ENCODE measurements at places on chromosomes 7 and 10.

DNA sequence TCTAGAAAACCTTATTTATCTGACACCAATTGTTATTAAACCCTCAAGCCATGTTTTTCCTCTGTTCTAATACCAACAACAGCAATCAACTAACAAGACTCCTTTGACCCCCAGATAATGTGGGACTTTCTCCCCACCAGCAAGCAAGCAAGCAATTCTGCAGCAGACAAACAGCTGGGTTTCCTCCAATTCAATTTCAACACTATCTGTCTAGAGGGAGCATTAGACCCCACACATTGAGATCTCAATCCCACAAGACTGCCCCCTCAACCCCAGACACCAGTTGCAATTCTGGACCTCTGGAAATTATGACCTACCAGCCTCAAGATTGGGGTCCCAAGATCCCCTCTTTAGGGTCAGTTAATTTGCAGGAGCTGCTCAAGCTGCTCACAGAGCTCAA is 89.4 kb upstream of the TMEM26 start:
- DNase-seq = no peak

DNA sequence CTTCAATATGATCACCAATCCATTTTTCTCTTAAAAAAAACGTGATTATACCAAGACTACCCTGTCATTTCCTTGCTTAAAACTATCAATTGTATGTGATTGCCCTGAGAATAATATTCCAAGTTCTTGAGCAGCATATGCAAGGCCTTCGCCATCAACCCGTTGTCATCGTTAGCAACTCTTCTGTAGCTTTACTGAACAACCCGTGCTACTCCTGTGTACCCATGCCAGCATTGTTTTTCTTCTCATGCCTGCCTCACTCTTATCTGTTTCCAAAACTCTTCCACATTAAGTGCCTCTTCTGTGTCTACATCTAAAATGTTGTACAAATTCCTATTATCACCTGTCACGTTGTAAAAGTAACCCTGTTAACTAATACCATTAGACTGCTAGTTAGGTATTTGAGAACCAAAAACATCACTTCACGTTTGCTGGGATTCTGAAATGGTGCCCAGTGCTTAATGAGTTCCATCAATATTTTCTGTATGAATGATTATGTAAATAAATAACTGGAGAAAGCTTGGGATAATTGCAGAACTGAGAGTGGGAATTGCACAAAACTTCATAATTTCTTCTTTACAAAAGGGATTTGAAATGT is 10.5 kb downstream of the CAV2 start:
- DNase-seq = no peak

- DNase-seq = no peak
Observed at GRCh38 chr10:69645296-69646184, 15.5 kb downstream of the FAM241B start.

DNA sequence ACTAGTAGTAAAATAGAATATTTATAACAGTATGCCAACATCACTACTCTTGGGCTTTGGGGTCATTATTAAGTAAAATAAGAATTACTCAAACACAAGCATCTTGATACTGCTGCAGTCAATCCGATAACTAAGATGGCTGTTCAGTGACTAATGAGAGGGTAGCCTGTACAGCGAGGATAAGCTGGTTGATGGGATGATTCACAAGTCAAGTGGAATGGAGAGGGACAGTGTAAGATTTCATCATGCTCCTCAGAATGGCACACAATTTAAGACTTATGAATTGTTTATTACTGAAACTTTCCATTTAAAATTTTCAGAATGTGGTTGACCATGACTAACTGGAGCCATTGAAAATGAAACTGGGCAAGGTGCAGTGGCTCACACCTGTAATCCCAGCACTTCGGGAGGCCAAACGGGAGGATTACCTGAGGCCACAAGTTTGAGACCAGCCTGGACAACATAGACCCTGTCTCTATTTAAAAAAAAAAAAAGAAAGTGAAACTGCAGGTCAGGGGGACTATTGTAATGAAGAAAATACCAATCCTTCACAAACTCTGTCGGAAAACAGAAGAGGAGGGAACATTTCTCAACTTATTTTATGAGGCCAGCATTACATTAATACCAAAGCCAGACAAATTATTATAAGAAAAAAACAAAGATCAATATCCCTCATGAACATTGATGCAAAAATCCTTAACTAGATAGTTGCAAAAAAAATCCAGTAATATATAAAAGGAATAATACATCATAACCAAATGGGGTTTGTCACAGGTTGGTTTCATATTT is 11.2 kb downstream of the AVL9 start:
- no peak for DNase-seq

DNA sequence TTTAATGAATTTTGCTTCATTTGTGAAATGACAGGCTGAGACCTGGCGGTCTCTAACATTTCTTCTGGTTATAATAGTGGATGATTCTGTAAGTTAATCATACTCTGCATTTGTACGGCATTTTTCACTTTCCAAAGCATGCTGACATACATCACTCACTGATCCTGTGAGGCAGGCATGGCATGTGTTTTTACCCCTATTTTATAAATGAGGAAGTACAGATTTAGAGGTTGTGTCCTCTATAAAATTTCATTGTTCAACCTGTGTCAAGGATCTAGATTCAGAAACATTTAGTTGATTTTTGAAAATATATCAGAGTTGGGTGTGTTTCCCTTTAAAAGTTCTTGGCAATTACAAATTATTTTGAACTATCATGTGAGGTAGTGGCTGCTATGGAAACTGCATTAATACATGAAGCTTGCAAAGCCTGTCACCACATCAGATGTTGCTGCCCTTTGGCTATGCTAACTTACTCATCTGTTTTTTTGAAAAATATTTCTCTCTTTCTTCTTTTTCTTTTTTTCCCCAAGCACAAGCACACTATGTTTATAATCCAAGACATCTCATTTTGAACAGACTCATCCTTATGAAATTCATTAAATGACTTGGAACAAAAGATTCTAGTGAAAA is 172.7 kb downstream of the GNAI1 start:
- DNase-seq = no peak

DNA sequence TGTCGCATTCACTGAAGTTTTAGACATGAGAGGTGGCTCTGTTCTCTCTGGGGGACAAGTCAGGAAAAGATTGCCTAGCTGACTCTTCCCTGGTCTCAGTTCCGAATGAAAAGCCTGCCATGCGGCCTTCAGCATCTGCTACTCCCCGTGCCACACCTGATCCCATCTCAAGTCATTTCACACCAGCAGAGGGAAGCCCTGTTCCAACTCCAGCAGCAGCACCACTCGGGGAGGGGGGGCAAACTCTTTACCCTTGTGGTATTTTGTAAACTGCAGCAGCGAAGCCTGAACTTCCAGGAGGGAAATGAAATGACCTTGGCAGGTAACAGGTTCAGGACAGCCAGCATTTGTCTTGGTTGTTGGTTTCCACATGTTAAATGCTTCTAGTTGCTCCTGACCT is 13.8 kb downstream of the LRRC4 start:
- DNase-seq = no peak

DNA sequence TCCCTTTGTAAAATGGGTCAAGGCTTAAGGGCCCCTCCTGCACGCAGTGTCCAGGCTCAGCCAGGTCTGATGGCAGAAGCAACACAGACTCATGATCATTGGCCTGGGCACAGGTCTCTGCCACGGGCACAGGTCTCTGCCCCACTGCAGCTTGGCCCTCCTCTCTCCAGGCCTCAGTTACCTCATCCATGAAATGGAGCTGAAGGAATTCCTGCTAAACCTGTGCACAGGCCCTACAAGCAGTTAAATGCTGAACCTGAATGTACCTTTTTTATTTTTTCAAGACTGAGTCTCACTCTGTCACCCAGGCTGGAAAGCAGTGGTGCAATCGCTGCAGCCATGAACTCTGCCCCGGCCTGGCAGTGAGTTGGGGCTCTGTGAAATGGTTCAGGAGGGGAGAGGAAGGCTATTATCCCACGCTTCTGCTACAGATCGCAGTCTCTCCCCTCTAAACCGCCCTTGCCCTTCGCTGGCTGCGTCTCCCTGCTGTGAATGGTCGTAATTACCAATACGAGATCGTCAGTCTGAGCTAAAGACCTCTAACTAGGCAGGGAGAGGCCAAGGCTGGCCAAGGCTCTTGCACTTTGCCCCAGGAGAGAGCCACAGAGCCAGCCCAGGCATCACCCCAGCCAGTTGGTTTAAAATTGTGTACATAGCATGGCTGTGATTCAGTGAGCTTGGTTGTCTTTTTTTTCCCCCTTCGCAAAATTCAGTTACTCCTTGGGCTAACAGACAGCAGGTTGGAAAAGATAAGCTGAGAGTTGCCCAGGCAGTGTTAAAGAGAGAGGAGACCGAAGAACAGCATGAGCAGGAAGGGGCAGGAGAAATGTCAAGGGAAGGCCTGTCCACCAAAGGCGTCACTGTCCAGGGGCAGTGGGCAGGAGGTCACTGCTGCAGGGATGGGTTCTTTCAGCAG is 93.0 kb upstream of the KCTD7 start:
- DNase-seq = no peak

GRCh38 chr7:30315589-30315988 is 31.2 kb downstream of the ZNRF2 start:
- DNase-seq = no peak

DNA sequence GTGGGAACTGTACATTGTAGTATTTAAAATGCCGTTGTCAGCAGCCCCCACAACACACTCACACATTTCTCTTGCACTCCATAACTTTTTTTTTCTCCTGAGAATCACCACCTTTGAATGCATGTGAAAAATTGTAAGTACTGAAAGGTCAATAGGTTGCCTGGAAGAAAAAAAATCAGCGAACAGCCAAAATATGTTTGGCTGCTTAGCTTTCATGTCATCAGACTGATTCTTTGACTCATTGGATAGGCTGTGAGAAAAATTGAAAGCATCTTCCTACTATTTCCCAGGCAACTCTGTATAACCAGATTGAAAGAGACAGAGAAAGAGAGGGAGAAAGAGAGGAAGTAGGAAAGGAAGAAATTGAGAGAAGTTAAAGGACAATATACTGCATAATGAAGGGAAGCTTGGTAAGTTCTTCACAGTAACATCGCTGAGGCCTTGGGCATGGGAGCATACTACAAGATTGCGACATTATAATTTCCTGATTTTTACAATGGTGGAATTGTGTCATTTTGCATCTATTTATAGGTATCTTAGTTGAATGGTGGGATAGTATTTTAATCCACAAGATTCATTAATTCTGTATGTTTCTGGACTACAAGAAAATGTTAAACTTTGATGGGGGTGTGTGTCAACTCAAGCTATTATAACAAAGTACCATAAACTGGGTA is 249.3 kb upstream of the KCND2 start:
- no peak for DNase-seq

GRCh38 chr7:141074162-141074991 is 513 bp downstream of the TMEM178B start:
- no peak for DNase-seq

DNA sequence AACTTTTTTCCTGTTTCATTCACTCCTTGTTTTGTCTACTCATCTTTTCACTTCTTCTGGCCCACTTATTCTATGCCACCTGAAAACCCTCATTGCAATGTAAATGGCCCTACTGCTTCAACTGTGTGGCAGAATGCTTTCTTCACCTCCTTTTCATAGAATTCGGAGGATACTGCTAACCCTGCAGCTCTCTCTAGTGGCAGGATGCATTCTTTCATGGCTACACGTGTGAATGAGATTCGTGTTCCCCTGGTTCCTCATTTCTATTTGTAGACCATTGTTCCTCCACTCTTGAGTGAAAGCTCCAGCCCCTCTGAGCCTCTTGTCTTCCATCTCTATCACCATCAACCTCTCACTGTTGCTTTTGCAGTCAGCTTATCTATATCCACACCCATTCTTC is 20.9 kb upstream of the CYP26C1 start:
- no peak for DNase-seq

- DNase-seq = no peak
Observed at GRCh38 chr7:30503274-30504212, 1.1 kb downstream of the GGCT start.

DNA sequence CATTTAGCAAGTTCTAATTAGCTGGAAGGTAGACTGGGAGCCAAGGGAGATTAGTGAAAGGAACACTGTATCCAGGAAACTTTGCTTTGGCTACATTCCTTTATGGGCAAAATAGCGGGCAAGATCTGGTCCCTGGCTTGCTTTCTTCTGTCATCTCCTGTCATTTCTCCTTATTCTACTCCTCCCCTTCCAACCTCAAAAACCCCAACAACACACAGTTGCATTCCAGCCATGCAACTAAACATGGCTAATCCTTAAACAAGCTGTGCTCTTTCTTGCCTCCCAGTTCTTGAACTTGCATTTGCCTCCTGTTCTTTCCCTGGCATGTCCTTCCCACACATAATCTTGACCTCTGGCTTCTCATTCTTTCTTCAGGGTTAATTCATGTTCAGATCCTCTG is 59.5 kb upstream of the CDCA7L start:
- DNase-seq = no peak

DNA sequence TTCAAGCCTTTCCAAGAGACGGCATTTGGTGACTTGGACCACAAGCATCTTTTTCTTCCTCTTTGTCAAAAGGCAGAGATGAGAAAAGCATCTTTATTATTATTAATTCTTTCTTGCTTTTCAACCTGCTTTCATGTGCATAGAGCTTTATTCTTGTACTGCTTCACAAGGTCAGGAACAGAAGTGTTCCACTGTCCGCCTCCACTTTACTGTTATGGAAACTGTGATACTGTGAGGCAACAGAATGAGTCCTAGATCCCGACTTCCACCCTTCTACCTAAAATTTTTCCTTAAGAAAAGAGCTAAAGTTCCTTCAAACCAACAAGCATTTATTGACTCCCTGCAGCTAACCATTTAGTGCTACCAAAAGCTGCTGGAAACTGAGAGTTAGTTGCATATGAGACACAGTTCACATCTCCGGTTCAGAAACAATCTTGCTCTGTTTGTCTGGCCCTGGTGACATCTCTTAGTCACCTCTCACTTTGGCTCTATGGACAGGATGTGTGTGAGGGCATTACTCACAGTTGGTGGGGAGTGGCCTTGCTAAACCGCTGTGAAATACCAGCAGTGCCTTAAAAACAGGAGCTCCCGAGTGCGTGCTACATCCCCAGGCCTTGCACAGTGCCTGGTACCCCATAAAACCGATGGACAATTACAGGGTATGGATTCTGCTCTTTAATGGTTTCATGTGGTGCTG is 77.1 kb upstream of the TRIL start:
- DNase-seq = no peak

- DNase-seq = no peak
Observed at GRCh38 chr10:95188593-95188992, 5.4 kb upstream of the ACSM6 start.

- DNase-seq = peak; percentile 70
Observed at GRCh38 chr10:69048103-69048502, 39.8 kb upstream of the SRGN start.

GRCh38 chr7:48298779-48299178 is 127.5 kb downstream of the ABCA13 start:
- no peak for DNase-seq

- DNase-seq = no peak
Observed at GRCh38 chr10:80486785-80487420, 32.8 kb downstream of the TSPAN14 start.

DNA sequence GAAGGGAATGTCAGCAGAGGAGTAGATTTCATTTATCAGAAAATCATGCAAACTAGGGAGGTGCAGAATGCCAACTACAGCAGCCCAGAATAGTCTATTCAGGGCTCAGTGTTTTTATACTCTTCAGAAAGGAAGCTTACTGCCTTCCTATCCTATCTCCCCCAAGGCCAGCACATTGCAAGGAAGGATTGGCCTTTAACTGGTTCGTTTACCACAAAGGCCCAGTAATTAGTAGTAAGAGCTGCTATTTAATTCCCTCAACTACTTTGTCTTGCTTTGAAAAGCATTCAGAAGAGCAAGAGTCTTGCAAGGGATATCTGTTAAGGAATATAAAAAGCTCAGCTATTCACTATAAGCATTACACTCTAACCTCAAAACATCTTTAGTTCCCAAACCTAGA is 86.4 kb upstream of the RNF148 start:
- no peak for DNase-seq

GRCh38 chr10:116324951-116325635 is 845 bp downstream of the CCDC172 start:
- DNase-seq = no peak
